ENCODE measurements at places on chromosomes 2 and 18. TPM values are rescaled to one million over a fixed set of nuclear protein-coding genes. Genes with fewer than 3 reads are reported as not detected.

DNA sequence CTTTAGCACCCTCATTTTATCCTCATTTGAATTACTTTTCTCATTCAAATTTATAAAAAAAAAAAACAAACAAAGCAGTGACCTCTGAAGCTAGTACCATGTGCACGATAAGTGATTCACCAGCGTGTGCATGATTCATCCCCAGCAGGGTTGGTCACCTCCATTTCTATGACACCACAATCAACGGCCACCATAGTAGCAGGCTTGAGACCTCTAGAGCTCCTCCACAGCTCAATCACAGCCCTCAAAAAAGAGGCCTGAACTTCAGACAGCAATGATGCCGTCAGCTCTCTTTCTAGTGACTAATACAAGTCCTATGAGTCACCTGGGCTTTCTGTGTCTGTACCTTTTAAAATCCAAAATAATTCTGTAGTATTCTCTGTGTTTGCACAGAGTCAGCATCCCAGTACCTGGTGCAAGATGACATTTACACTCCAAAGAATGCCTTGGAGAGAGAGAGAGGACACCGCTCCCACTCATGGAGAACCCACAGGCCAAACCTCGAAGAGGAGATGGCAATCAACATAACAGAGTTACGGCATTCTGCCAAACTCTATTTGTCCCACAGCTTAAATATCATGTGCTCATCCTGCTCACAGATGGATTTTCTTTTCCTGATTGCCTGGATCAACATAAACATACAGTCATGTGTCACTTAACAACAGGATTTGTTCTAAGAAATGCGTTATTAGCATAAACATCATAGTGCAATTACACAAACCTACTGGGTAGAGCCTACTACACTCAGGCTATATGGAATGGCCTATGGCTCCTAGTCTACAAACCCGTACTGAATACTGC, 58.7 kb downstream of the L3MBTL4 start:
- H3K36me3 ChIP-seq: no peaks in the 10 kb centered on the region
- H3K4me1 ChIP-seq: no peaks in the 10 kb centered on the region
- no peaks in the 10 kb centered on the region for H3K27me3 ChIP-seq
- no peak for DNase-seq
- H3K27ac ChIP-seq: no peak overlapping the region

GRCh38 chr2:170717991-170718589, 3.0 kb downstream of the SP5 start:
- H3K27ac ChIP-seq: no peak overlapping the region
- peaks cover 70% of the 10 kb centered on the region for H3K27me3 ChIP-seq
- peaks cover 48% of the 10 kb centered on the region for H3K4me1 ChIP-seq
- DNase-seq: no peak
- no peak overlapping the region for H3K4me3 ChIP-seq
- H3K36me3 ChIP-seq: no peaks in the 10 kb centered on the region

GRCh38 chr2:242057379-242058040, 188.0 kb downstream of the RTP5 start:
- no peak overlapping the region for H3K4me3 ChIP-seq
- no peaks in the 10 kb centered on the region for H3K27me3 ChIP-seq
- no peak for DNase-seq
- H3K27ac ChIP-seq: no peak overlapping the region
- H3K4me1 ChIP-seq: no peaks in the 10 kb centered on the region

GRCh38 chr2:113973810-113974209, 83.9 kb downstream of the ACTR3 start:
- no peaks in the 10 kb centered on the region for H3K36me3 ChIP-seq
- no peaks in the 10 kb centered on the region for H3K4me1 ChIP-seq
- no peaks in the 10 kb centered on the region for H3K27me3 ChIP-seq
- no peak overlapping the region for H3K4me3 ChIP-seq
- H3K27ac ChIP-seq: no peak overlapping the region

- H3K4me1 ChIP-seq: no peaks in the 10 kb centered on the region
- no peaks in the 10 kb centered on the region for H3K36me3 ChIP-seq
- no peak for DNase-seq
- H3K27ac ChIP-seq: no peak overlapping the region
- no peaks in the 10 kb centered on the region for H3K27me3 ChIP-seq
Observed at GRCh38 chr2:171389780-171390179, 44.0 kb downstream of the METTL8 start.

- H3K4me3 ChIP-seq: no peak overlapping the region
- no peaks in the 10 kb centered on the region for H3K27me3 ChIP-seq
- H3K4me1 ChIP-seq: no peaks in the 10 kb centered on the region
- DNase-seq: no peak
Observed at GRCh38 chr2:45180779-45181178, 171.5 kb upstream of the SIX2 start.

GRCh38 chr2:119305497-119306195, 61.0 kb downstream of the C2orf76 start:
- DNase-seq: no peak
- no peaks in the 10 kb centered on the region for H3K27me3 ChIP-seq
- no peak overlapping the region for H3K27ac ChIP-seq
- H3K36me3 ChIP-seq: no peaks in the 10 kb centered on the region
- no peaks in the 10 kb centered on the region for H3K4me1 ChIP-seq

The ACVR1C gene
- 6.0 TPM for total RNA-seq

The IL36A gene
- not detected for total RNA-seq

The SNED1 gene
- total RNA-seq: 116 TPM
